ENCODE measurements at places on chromosomes 5 and 9.

- no peak for DNase-seq
Measured at GRCh38 chr5:176743136-176743861, 67.1 kb upstream of the UNC5A start.

DNA sequence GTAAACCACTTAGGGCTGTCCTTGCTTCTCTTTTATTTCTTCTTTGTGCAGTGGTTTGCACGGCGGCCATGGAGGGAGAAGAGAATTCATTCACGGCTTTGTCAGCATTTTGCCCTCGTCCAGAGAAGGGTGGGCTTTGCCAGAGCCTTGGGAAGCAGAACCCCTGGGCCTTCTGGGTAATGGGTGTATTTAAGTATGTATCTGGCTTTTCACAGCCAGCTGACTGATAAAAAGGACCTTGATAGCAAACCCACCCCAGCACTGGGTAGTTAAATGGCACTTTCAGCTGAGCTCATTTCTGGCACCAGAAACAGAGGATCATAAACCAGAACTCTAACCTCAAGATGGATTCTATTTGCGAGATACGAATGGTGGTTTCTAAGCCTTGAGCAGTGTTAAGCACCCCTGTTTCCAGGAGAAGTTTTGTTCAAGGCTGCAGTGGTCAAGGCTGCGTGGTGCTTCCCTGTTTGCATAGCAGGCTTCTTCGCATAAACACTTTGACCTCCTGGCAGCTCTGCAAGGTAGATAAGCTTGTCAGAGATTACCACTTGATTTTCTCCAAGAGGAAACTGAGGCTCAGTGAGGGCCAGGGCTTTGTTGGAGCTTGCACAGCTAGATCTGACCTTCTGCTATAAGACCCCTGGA lies 441.6 kb upstream of the KLF4 start:
- no peak for DNase-seq

- DNase-seq = no peak
Measured at GRCh38 chr5:112063191-112063590, 306.2 kb upstream of the NREP start.

- DNase-seq = peak; percentile 43
Measured at GRCh38 chr9:137300567-137301080, 1.4 kb downstream of the NRARP start.

- DNase-seq = no peak
Measured at GRCh38 chr5:2196989-2197619, 314.4 kb upstream of the IRX4 start.

DNA sequence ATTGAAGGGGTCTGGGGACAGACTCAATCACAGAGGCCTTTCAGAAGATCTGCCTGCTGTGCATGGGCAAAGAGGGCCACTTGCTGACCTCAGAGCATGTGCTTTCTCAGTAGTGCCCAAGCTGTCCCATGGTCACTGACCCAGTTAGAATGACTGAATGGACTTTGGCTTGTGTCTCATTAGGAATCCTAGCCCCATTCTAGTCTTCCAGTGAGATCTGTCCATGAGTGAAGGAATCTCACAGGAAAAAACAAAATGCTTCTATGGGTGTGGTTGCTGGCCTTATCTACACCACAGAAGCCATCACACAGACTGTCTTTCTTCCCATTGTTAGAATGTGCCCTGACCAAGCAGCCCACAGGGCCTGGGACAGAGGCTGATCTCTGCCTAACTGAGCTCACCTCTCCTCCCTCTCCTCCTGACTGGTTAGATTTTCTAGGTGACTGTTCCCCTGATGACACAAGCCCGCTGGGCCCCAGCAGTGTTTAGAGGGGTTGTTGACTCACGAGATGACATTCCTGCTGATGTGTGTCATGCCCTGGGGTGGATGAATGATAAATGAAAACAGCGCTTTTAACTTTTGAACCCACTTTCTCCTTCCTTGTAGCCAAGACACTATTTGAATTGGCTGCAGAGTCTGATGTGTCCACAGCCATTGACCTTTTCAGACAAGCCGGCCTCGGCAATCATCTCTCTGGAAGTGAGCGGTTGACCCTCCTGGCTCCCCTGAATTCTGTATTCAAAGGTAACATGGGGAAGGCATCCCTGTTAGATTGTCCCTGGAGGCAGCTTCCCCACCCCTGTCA lies 24.8 kb downstream of the TGFBI start:
- DNase-seq = peak; percentile 98

GRCh38 chr9:16877256-16877655 lies 6.8 kb upstream of the BNC2 start:
- no peak for DNase-seq

DNA sequence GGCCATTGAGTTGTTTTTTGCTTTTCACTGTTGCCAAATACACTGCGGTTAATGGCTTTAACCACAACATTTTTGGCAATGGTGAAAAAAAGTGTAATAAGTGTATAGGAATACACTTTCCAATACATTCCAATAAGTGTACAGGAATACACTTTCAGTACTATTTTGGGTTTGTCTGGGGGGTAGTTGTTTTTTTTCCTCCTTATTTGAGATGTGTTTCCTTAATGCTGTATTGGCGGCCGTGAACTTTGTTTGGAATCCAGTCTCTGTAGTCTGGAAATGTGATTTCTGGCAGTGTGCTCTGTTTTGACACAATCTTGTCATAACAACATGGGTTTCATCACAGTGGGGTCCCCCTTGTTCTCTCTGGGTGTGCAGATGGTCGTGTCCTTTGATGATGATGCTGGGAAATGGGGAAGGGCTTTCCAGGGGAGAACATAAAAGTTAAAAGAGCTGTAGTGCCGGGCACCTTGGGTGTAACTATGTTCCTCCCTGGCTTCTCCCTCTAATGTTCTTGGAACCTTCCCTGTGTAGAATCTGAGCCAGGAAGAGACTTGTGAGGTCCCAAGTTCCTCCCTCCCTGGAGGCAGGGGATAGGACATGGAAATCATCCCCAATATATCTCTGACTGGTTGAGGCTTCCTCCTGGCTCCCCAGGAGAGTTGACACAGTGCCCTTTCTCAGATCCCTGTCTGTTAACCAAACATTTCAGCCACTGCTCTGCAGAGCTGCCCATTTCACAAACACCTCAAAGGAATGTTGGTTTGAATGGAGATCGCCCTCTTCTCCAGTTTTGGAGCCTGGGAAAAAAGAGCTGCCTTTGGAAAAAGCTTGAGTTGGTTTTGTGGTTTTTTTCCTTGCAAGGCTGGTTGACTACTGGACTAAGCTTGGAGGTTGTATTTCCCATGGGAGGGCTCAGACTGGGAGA lies 44.8 kb downstream of the RCL1 start:
- DNase-seq = peak; percentile 100

- DNase-seq = no peak
Measured at GRCh38 chr9:135480940-135481310, 1.3 kb downstream of the PPP1R26 start.

Data from fibroblast of mammary gland (primary cell).